Ascending aorta (tissue), 2 donors: ENCODE measurements at places on chromosomes 7 and 10. TPM values are rescaled to one million over a fixed set of nuclear protein-coding genes. Genes with fewer than 3 reads are reported as not detected.
A peak's percentile ranks its signal among the peaks of the same experiment; 100 is the strongest.

DNA sequence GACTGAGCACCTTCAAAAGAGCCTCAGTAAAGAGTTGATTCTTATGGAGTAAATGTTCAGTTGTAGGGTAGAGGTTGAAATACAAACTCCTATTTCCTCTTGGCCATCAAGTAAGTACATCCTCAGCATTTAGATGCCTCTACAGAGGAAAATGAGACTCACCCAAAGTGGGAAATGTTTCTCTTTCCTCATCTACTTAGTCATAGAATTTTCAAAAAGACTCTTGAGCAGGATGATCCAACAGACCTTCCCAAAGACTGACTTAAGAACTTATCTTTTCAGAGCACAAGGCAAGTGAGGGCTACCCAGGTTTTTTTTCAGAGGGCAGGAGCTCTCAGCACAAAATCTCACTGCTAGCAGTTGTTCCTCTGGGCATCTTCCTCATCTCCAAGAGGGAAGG, 449.1 kb downstream of the KCNMA1 start:
- no peak for DNase-seq

DNA sequence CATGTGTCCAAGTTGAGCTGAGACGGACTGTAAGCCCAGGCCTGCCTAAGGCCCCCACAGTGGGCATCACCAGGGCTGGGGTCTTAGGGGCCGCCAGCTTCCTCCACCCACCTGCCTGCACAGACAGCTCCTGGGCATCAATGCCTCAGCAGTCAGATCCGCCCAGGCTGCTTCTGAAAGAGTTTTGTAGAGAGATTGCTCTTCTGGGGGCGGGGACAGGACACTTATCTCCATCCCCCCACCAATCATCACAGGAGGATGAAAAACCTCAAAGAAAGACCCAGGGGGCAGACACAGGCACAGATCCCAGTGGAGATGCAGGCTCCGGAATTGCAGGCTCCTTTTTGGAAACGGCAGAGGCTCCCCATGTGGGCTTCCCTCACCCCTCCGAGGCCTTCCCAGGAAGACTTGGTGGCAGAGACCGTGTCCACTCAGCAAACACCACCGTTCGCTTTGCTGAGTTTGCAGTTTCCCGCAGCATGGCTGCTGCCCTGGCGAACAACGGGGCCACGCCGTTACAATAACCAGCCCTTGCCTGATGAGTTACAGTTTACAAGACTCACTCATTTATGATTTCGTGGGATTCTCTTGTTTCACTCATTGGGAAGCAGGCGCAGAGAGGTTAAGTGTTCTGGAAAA, 96.4 kb downstream of the MKI67 start:
- no peak for DNase-seq

Gene BICC1
- total RNA-seq = 9.3 TPM

DNA sequence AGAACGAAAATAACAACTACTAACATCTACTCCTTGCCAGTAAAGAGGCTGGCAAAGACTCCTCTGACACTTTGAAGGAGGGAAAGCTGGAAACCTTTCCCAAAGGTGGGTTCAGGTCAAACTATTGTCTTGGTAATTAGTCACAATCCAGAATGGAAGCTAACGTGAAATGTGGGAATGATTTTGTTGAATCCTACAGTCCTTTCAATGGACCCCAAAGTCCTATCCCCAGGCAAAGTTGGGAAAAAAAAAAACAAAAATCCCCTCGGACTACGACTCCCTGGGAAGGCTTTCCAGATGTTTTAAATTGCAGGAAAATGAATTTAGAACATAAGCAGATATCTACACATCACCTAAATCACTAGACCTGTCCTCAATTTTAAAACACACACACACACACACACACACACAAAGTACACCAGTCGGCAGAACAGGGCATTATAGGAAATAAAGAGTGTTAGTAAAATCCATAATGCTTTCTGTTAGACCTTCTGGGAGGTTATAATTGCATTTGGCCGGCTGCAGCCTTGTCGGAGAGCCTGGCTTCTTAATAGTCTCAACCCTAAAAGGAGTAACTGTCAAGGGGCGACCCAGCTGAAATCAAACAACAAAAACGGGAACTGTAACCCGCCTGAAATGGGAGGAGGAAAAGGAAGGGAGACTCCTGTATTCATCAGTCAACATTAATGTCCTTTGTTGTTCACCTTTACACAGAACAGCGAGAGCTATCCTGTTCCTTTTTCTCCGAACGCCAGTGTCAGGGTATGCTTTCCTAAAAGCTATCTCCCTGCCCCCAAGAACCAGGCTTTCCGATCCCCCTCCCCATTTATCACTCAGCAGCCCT, 1.5 kb downstream of the DOCK4 start:
- no peak for DNase-seq

- no peak for DNase-seq
These were observed 79.6 kb upstream of the ANKRD1 start for GRCh38 chr10:91000470-91000869.

- peak; percentile 66 for DNase-seq
These were observed 66.8 kb downstream of the LRMDA start for GRCh38 chr10:75497997-75498883.

GRCh38 chr7:101631224-101631714, 2.2 kb upstream of the MYL10 start:
- no peak for DNase-seq

Gene CPED1
- 69.5 TPM for total RNA-seq

DNA sequence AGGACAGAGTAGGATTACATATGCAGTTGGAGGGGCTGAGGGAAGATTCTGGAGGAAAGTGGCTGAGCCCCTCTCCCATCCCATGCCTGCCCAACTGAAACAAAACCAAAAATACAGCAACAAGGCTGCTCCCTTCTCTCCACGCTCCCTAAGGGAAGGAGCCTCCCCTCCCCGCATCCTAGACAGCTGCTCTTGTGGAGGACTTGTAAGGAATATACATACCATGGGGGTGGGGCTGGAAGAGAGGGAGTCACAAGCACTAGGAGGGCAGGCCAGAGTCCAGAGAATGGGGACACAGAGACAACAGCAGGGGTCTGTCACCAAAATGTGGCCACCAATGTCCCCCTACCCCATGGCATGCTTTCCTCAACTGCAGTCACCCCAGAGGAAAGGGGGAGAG, 13.2 kb downstream of the LDB1 start:
- no peak for DNase-seq

GRCh38 chr10:35172574-35172973, 45.9 kb downstream of the CREM start:
- DNase-seq = no peak

Gene CALHM3
- total RNA-seq = not detected

Gene HOXA5
- total RNA-seq = 22.0 TPM

Gene SH2D4B
- not detected for total RNA-seq

DNA sequence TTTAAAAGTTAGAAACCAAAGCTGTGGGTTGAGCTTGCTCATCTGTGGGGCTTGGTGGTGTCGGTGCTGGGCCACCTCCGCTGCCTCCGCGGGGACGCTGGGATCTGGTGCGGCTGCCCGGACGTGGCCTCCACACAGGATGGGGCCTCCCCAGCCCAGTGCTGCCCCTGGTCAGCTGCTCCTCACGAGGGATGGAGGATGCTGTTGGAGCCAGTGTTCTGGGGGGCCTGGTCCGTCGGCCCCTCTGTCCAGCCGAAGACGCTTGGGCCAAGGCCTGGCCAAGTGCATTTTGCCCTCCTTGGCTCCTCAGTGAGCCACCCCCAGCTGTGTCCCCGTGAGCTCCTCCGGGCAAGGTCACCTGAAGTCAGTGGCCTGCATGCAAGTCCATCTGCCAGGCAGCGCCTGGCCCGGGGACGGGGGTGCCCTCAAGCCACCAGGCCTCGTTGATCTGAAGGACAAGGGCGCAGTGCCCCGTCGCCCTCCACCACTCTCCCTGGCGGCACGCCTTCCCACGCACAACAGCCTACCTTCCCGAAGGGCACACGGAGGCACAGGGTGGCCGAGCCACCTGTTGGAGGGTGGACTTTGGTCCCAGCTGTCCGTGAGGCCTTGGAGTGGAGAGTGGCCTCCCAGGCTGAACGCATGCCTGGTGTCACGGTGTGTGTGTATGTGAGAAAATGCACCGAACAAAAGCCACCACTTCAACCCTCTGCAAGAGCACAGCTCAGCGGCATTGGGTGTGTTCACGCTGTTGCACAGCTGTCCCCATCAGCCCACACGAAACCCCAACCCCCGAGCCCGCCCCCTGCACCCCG, 27.3 kb downstream of the KNDC1 start:
- DNase-seq = no peak

DNA sequence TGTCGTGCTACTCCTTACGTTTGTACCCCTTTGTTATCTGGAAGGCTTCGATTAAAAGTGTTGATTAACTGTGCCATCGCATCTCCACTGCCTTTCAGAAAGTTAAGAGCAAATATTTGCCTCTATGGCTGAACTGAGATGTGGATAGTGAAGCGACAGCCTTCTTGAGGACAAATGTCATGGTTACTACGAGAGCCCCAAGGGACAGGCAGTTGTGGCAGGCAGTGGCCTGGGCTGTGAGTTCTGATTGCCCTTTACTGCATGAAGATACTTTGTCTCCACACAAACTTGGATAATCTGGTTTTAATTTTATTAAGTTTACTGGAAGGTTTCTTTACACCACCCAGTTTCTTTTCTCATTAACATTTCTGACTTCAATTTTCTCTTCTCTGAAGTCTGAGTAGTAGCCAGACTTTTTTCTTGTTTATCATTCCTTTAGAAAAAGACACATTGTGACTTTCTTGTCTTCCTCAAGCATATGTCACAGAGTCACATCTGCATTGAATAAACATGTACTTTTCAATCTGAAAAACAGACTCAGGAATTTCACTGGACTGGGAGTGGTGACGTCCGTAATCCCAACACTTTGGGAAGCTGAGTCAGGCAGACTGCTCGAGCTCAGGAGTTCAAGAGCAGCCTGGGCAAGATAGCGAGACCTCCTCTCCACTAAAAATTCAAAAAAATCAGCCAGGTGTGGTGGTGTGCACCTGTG, 1.5 kb downstream of the TAS2R41 start:
- no peak for DNase-seq

- no peak for DNase-seq
These were observed 670.2 kb upstream of the SORCS1 start for GRCh38 chr10:107834706-107835105.

Gene SPDYE17
- total RNA-seq = not detected

DNA sequence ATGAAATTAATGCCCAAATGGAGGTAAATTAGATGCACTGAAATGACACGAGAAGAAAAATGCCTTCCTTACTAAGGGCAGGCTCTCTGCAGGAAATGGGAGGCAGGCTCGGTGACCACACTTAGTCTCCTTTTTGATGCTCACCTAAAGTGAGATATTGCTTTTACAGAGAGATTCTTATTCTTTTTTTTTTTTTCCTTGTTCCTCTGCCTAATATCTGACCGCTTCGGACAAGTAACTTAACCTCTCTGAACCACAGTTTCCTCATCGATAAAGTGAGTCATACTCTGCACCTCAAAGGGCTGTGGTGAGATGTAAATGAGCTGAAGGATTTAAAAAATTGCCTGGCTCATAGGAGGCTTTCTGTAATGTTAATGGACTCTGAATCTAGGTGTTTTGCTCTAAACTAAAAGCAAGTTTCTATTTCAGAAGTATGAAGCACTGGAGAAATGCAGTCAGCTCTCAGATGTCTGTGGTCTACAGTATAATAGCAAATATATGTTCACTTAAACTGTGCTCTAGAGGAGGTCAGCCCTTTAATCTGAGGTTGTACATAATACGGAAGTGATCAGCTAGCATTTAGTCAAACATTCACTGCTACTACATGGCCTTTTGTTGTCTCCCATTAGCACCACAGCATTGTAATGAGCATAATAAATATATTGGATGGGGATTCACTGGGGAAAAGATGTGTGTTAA, 23.2 kb downstream of the NKX2-3 start:
- DNase-seq = no peak

Gene FXYD4
- not detected for total RNA-seq

DNA sequence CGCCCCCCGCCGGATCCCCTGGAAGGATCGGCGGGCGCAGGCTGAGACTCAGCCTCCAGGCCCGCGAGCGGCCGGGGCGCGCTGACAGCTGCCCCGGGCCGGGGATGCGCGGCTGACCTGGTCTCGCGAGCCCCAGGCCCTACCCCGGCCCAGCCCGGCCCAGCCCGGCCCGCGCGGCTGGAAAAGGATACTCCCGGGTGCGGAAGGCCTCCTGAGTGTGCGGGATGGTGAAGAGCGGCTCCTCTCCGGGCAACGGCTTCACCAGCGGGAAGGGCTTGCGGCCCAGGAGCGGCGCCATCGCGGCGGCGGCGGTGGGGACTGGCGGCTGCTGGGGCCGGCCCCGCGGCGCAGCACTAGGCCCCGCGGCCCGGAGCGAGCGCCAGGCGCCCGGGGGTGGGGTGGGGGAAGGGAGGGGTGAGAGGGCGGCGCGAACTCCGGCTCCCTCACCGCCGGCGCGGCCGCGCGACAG, 423 bp downstream of the BAZ1B start:
- DNase-seq = no peak

GRCh38 chr10:64080071-64080470, 558.9 kb downstream of the REEP3 start:
- no peak for DNase-seq

GRCh38 chr10:80697926-80698325, 160.2 kb downstream of the SH2D4B start:
- DNase-seq = no peak

- DNase-seq = no peak
These were observed 201.7 kb upstream of the KCTD7 start for GRCh38 chr7:66426996-66427395.

Gene NODAL
- total RNA-seq = not detected

DNA sequence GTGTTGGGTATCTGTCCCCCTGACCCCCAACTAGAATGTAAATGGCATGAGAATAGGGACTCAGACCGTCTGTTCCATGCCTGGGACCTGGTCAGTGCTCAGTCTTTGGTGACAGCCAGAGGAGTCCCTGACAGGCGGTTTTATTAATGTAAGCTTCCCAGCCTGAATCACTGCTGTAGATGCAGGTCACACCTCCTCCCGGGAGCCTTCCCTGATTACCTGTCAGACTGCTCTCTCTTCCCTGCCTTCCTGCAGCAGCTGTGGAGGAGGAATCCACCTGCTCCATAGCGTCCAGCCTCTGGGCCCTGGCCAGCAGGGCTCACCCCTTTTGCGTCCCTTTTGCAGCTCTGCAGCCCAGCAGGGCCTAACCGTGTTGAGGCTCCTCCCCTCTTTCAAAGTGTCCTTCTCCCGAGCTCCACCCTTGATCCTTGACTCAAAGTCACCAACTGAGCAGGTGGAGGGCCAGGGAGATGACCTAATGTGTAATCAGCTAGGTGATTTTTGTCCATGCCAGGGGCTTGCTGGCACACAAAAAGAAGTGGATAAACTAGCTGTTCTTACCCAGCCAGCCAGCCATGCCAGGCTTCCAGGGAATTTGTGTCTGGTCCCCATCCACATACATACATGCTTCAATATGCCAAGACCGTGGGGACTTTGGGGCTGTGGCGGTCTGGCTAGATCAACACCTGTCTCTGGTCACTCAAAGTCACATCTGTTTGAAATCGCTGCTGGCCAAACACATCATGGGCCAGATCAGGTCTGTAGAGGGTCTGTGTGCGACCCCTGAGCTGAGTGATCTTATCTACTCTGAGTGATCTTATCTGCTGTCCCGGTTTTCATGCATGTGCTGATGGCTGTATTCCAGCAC, 195.1 kb downstream of the CCDC3 start:
- no peak for DNase-seq

- no peak for DNase-seq
These were observed 21.6 kb upstream of the TRIL start for GRCh38 chr7:28979776-28980175.
